ENCODE measurements at places on chromosomes 2 and 18.

GRCh38 chr18:4806331-4806730 lies 351.2 kb upstream of the DLGAP1 start:
- DNase-seq = no peak

- DNase-seq = no peak
These were observed 287.6 kb upstream of the LRRTM1 start for GRCh38 chr2:80592106-80592505.

GRCh38 chr2:218357236-218358177 lies 850 bp downstream of the CATIP start:
- DNase-seq = no peak

- DNase-seq = no peak
These were observed 224.4 kb upstream of the APCDD1 start for GRCh38 chr18:10230072-10230471.

DNA sequence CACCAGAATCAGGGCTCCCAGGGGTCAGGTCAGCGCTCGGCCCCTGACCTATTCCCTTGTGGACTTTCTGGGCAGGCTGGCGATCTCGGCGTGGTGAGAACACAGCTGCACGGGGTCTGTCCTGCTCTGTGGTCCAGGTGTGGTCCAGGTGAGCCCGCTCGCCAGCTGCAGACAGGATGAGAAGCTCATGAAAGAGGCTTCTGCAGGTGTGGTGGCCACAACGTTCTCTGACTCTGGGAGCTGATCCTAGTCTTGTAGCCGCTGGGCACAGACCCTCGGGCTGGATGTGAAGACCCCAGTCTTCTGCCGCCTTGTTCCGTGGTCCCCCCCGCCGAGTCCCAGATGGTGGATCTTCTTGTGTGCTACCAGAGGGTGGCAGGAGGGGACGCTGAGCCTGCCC lies 129.7 kb downstream of the RTP5 start:
- DNase-seq = no peak

- DNase-seq = no peak
These were observed 284.0 kb upstream of the MC4R start for GRCh38 chr18:60656553-60656952.

DNA sequence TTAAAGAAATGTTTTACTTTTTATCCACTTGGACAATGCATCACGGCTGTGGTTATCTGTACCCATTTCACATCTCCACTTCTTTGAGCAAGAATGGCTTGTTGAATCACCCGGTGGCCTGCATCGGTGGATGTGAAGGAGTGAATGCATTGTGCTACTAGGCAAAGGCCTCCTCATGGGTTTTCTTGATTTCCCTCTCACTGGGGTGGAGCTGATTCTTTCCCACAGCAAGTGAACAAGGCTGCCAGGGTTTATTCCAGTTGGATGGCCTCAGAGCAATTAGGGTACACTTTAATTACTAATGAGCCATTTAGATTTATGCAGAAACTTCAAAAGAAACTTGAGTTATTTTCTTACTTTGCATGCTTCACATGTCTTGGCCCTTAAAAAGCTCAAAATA lies 387.1 kb downstream of the RND3 start:
- DNase-seq = no peak

GRCh38 chr18:69626171-69626570 lies 225.5 kb downstream of the DOK6 start:
- no peak for DNase-seq

GRCh38 chr18:21799721-21800120 lies 59.1 kb downstream of the MIB1 start:
- no peak for DNase-seq

DNA sequence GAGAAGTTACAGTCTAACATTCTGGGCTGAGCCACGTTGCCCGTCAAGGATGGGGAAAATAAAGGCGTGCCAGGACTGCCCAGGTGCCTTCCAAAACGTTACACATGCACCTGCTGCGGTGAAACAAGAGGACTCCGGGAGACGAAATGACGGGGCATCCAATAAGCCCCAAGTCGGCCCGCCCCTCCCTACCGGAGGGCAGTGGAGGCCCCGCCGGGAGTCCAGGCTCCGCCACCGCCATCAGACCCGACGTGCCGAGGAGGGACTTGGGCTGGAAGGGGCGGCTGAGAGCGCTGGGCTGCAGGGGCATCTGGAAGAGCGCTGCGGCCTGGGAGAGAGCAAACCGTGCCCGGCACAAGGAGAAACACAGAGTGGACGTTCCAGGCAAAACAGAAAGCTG lies 112.5 kb upstream of the GPC1 start:
- no peak for DNase-seq

DNA sequence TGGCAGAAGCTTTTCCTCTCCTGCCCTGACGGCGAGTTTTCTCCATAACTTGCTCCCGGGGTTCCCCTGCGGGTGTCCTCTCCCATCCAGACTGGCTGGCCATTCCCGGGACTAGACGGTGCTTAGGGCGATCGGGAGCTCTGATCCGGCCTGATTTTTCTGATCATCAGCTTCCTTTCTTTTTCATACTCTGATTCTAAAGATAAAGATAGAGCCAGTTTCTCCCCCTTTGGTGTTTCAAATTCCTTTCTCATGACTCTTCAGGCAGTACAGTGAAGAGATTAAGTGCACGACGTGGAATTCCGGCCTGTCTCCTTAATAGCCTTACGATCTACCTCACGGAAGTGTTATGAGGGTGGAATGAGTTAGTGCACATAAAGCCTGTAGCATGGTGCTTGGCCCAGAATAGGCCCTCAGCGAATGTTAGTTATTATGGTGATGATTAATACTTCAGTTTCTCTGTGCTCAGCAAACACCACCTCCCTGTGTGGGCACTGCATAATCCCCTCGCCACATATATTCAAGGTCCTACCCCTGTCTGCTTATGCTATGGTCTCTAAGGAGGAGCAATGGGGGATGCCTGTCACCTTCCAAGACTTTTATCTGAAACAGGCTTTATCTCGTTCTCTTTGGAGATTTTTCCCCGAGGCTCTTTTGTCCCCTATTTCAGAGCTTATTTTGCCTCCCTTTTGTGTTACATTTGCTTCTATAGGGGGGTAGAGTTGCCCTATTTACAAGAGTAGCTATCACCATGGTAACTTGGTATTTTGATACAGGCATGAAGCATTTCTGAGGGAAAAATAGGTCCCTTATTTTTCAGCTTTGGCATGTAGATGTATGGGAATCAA lies 254.8 kb downstream of the CDH2 start:
- DNase-seq = no peak

DNA sequence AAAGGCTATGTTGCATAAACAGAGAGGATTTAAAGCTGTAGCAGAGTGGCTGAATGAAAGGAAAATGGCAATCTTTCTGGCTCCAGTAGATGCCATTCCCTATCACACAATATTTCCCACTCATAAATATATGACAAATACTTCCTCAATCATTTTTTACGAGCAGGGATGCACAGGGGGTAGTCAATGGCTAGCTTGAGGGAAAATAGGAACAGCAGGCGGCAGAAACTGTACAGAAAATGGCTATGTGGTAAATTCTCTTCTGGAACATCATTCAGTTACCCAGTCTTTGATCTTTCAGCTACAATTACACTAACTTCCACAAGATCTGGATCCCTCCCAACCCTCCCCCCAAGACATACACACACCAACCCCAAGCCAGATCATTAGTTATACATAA lies 127.2 kb downstream of the OLA1 start:
- DNase-seq = no peak

- DNase-seq = no peak
These were observed 50.2 kb downstream of the SKA1 start for GRCh38 chr18:50424877-50425690.

- no peak for DNase-seq
These were observed 40.0 kb downstream of the RNU4ATAC start for GRCh38 chr2:121570667-121571055.

GRCh38 chr2:38255211-38255610 lies 121.9 kb downstream of the ATL2 start:
- no peak for DNase-seq

DNA sequence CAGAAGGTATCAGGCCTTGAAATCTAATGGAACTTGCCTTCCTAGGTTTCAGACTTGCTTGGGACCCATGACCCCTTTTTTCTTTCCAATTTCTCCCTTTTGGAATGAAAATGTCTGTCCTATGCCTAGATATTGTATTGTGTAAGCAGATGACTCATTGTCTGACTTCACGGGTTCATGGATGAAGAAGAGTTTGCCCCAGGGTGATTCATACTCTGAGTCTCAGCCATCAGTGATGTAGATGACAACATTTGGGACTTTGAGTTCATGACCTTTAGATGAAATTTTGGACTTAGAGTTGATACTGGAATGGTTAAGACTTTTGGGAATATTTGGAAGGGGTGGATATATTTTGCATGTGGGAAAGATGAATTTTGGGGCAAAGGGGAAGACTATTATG lies 11.2 kb upstream of the SCYGR5 start:
- DNase-seq = no peak

- DNase-seq = no peak
These were observed 57.1 kb downstream of the PDK1 start for GRCh38 chr2:172613040-172613439.

DNA sequence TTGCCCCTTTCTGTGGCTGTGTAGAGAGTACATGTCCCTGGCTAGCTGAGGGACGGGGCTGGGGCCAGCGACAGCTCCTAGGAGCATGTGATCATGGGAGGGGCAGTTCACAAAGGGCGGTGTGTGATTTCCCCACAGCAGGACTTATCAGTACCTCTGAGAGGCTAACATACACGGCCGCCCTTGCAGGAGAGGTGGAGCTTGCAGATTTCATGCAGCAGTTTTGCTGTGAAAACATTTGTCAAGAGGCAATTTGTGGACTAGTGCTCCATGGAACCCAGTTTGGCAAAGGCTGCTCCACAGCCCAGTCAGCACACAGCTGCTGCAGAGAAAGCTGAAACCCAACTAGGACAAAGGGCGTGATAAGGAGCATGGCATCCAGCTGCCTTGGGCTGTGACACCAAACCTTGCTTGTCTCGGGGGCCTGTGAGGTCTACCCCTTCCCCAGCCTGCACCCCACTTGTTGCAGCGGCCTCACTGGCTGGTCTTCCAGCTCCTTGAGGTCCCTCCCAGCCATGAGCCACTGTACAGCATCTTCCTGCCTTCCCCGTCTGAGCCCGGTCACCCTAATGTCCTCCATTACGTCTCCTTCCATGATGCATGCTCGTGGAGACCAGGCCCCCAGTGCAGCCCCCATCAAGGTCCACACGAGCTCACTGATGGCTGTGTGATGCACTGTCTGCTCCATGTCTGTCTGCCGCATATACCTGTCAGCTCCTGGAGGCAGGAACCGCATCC lies 121.4 kb upstream of the HDAC4 start:
- DNase-seq = no peak

GRCh38 chr2:133733901-133734255 lies 165.6 kb upstream of the NCKAP5 start:
- no peak for DNase-seq

GRCh38 chr18:25392192-25392591 lies 40.2 kb upstream of the ZNF521 start:
- DNase-seq = no peak

GRCh38 chr2:188852772-188853171 lies 121.4 kb upstream of the COL3A1 start:
- DNase-seq = no peak

DNA sequence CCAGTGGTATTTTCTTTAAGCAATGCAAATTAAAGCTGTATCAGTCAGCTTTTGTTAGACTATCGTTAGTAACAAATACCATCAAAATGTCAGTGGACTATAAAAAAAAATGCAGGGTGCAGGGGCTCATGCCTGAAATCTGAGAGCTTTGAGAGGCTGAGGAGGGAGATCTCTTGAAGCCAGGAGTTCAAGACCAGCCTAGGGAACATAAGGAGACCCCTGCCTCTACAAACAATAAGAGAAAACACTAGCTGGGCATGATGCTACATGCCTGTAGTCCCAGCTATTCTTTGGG lies 253.7 kb downstream of the MYCN start:
- no peak for DNase-seq

DNA sequence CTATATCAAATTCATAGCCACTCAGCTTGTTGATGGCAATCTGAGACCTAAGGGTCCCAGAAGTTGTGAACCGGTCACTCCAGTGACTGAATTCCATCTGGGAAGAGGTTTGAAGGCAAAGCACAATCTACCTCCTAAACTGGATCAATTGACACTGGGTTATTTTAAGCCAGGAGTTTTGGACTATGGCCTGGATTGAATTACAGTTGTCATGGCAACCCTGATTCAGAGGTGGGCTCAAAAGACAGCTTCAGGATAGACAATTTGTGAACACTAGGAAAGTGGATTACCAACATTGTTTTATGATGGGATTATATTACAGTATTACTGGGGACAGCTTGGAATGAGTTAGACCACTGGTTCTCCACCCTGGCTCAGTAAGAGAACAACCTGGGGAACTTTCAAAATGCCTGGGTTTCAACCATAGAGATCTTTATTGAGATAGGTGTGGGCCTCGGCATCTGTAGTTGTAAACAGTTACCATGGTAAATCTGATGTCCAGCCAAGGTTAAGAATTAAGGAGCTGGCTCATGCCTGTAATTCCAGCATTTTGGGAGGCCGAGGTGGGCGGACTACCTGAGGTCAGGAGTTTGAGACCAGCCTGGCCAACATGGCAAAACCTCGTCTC lies 58.8 kb downstream of the MFSD6 start:
- DNase-seq = no peak

GRCh38 chr2:215368493-215368809 lies 56.6 kb downstream of the ATIC start:
- DNase-seq = no peak

DNA sequence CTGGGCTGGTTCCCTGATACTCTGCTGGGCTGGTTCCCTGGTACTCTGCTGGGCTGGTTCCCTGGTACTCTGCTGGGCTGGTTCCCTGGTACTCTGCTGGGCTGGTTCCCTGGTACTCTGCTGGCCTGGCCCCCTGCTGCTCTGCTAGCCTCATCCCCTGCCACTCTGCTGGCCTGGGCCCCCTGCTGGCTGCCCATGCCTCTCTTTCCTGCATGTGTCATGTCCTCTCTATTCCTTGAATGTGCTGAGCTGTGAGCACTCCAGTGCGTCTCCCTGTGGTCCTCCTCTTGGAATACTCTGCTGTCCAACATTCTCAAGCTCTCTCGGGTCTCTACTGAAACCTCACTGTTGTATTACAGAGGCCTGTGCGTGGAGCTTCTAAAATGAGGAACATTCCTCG lies 216.3 kb downstream of the RNF144A start:
- DNase-seq = no peak

GRCh38 chr18:75141166-75141565 lies 67.8 kb downstream of the PTGR3 start:
- DNase-seq = no peak

- no peak for DNase-seq
These were observed 6.0 kb downstream of the CTIF start for GRCh38 chr18:48544661-48545415.

- DNase-seq = no peak
These were observed 249.0 kb downstream of the ZNF804A start for GRCh38 chr2:184847331-184847730.

- no peak for DNase-seq
These were observed 752 bp upstream of the BAZ2B start for GRCh38 chr2:159617100-159617499.

- DNase-seq = no peak
These were observed 757.5 kb downstream of the DPP10 start for GRCh38 chr2:115199966-115200365.

- no peak for DNase-seq
These were observed 160.9 kb downstream of the VAPA start for GRCh38 chr18:10074728-10075127.
